ENCODE measurements at places on chromosomes 3 and 15. TPM values are rescaled to one million over a fixed set of nuclear protein-coding genes. Genes with fewer than 3 reads are reported as not detected.

The SCG3 gene
- not detected for total RNA-seq

The HTR3E gene
- total RNA-seq: not detected

The CDCP1 gene
- 13.6 TPM for total RNA-seq

The ABHD10 gene
- 16.5 TPM for total RNA-seq

The CPB1 gene
- total RNA-seq: not detected

The WDR93 gene
- total RNA-seq: 0.08 TPM

The C15orf62 gene
- total RNA-seq: 8.4 TPM

The KIF7 gene
- total RNA-seq: 2.1 TPM

The ANKRD63 gene
- not detected for total RNA-seq

The KNG1 gene
- not detected for total RNA-seq

The SCAANT1 gene
- total RNA-seq: not detected

The ARPP21 gene
- not detected for total RNA-seq

The SPSB4 gene
- not detected for total RNA-seq

The RPN1 gene
- total RNA-seq: 622 TPM

The TMEM207 gene
- not detected for total RNA-seq

The CASR gene
- not detected for total RNA-seq

The ZIC4 gene
- total RNA-seq: not detected

The APBA2 gene
- not detected for total RNA-seq

The INSYN1 gene
- total RNA-seq: not detected

The HESX1 gene
- 0.47 TPM for total RNA-seq

The RBP2 gene
- total RNA-seq: not detected

The FOXB1 gene
- 0.05 TPM for total RNA-seq

The ONECUT1 gene
- not detected for total RNA-seq

The CNTN3 gene
- total RNA-seq: not detected

The TP63 gene
- not detected for total RNA-seq

The MST1R gene
- 60.3 TPM for total RNA-seq

The UACA gene
- 20.2 TPM for total RNA-seq

The SLC2A2 gene
- 0.03 TPM for total RNA-seq

The C3orf20 gene
- total RNA-seq: not detected

The CTXN2 gene
- total RNA-seq: not detected
